ENCODE measurements at places on chromosomes 1 and 21.
A peak's percentile ranks its signal among the peaks of the same experiment; 100 is the strongest.

GRCh38 chr1:44347280-44347679 is 7.8 kb downstream of the ERI3 start:
- no peak for DNase-seq

- no peak for DNase-seq
Observed at GRCh38 chr1:86618358-86618757, 71.5 kb downstream of the CLCA4 start.

- no peak for DNase-seq
Observed at GRCh38 chr21:26422138-26422537, 150.9 kb downstream of the CYYR1 start.

DNA sequence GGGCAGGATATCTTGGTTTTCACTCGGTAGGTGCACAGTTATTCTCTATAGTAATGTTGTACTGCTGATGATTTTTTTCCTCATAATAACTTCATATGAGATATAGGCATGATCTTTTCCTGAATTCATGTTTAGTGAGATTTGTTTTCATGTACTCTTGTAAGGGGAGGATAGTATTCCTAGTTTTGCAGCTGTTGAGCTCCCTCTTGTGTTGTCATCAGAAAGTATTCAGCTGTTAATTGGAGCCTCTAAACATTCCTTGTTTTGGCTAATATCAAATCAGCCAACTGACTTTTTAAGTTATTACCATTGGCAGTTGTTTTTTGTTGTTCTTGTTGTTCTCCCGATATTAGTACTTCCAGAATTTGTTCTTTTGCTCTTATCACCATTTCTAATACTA is 24.4 kb downstream of the OR10R2 start:
- DNase-seq: no peak

- DNase-seq: no peak
Observed at GRCh38 chr1:6961289-6961688, 176.0 kb downstream of the CAMTA1 start.

DNA sequence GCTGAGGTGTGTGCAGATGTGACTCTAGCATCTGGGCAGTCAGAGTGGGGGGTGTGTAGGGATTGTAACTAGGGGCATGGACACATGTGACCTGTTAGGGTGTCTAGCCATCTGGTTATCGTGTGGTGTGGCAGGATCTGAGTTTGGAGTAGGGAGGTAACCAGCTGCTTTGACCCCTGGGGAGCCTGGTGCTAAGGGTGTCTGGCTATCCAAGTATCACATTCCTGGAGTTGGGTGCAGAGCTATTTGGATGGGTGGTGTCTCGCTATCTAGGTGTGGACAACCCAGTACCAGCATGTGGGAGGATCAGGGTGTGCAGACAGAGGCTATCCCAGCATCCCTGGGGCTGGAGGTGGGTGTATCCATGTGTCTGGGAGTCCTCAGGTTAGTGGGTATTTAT is 4.7 kb downstream of the PTPRU start:
- DNase-seq: no peak

DNA sequence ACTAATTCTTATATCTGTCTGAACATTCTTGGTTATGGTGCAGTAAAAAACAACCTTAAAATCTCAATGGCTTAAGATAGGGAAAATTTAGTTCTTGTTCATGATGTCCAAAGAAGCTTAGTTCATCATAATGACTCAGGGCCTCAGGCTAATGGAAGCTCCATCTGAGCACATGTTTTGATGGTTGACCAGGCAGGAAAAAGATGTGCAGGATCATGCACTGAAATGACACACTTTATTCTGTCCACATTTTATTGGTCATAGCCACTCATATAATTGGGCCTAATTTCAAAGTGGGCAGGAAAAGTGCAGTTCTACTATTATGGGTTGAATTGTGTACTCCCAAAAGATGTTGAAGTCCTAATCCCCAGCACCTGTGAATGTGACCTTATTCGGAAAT is 198.2 kb downstream of the CENPF start:
- no peak for DNase-seq

DNA sequence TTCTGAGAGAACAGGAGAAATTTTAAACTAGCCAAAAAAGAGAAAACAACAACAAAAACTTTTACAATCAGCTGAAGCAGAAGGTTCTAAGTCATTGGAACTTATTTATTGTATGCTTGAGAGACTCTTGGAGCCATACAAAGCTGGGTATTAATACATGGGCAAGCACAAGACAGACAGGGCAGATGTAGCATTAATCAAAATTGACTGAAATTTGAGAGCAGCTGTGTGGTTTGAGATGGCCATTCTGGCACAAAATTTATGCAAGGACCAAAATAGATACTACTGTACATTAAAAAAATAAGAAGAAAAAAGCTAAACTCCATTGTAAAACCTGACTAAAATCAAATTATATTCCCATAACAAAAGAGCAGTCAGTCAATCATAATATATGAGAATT is 892.5 kb downstream of the PLA2G4A start:
- no peak for DNase-seq

DNA sequence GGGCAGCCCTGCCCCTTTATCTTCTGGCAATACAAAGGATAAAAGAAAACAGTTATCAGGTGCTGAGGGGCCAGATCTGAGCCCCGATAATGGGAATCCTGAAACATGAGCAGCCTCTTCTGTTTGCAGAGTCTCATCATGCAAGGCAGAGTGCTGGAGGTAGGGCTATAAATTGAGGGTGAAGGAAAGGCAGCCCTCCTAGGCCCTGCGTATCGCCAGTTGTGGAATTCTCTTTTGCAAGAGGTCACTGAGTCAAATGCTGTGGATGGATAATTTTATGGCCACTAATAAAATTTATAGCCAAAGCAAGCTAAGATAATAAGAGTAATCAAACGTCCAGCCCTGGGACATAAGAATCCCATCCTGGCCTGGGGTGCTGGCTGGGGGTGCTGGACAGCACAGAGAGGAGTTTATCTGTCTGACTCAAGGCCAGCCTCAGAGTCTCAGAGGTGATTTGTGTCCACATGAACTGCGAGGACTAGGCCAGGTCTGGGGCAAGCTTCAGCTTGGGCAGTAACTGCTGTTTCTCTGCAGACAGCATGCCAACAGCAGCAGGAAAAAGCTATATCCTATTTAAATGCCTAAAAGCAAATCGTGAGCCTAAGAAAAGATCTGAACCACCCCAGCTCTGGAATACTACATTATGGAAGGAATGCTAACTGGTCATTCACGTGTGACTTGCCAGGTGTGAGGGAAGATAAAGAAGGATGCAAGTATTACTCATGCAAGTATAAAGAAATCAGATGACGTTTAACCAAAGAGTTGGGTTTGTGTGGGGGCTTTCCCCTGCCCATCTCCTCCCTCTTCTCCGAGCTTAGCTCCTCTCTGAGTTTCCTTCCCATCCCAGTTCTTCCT is 254.8 kb downstream of the KIF26B start:
- no peak for DNase-seq

- DNase-seq: no peak
Observed at GRCh38 chr1:31568895-31569595, 7.3 kb upstream of the TINAGL1 start.

GRCh38 chr1:229585338-229585737 is 26.8 kb upstream of the ABCB10 start:
- no peak for DNase-seq

DNA sequence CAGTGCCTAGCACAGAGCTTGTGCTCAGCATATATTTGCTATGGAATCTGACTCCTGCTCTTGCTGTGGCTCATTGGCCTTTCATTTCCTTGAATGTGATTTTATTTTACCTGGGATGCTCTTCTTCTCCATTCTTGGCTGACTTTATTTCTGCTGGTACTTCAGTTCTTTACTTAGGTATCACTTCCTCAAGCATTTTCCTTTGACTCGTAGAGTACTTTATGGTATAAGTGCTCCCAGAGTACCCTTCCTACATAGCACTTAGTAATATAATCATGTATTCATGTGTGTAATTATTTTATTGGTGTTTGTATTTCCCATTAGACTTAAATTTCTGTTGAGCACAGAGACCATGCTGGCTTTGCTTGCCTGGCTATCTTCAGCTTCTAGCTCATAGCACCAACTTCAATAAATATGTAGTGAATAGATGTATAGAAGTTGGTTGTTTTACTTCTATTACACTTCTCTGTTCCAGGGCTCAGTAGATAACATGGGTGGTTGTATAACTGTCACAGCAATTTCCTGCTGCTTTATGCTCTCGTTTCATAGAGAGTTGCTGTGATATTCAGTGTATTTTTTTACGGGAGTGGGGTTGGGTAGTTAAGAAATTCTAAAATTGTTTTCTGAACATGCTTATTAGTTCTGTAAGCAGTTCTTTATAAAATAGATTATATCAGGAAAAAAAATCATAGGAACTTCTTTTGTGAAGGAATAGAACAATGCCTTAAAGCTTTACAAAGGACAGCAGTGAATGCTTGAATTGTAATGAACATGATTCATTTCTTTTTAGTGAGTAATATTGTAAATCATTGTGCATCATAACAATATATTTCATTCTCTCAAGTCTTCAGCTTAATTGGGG is 112.2 kb downstream of the NEK7 start:
- no peak for DNase-seq

- no peak for DNase-seq
Observed at GRCh38 chr1:113048064-113048463, 24.9 kb upstream of the LRIG2 start.

- DNase-seq: peak; percentile 71
Observed at GRCh38 chr1:148263128-148263905, 111.2 kb upstream of the NBPF11 start.
